ENCODE measurements at places on chromosomes 13 and 19. TPM values are rescaled to one million over a fixed set of nuclear protein-coding genes. Genes with fewer than 3 reads are reported as not detected.

GRCh38 chr13:26198116-26198515, 24.0 kb downstream of the RNF6 start:
- DNase-seq: no peak

- no peak for DNase-seq
Measured at GRCh38 chr19:28184997-28185396, 1028.0 kb downstream of the UQCRFS1 start.

DNA sequence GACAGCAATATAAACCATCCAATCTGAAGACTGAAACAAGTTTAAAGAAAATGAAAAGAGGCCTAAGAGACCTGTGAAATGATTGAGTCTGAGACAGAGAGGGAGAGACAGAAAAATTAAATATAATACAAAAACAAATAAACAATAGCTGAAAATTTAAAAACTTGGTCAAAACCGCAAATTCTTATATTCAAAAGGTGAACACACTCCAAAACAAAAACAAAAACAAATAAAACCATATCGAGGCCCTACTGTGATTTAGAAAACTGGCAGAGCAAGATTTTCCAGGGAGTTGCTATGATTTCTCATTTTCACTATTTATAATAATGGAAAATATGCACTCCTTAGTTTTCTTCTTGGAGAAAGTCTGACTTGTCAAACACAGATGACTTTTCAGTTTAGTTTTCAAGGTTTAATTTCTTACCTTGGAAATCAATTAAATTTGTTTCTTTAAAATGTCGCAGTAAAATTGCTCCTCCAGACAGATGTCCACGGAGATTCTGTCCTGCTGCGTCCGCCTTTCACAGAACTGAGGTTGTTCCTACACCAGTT, 1420.3 kb downstream of the UQCRFS1 start:
- DNase-seq: no peak

FOXO1 gene
- polyA plus RNA-seq: 0.58 TPM

- no peak for DNase-seq
Measured at GRCh38 chr19:17435218-17435617, 13.2 kb downstream of the TMEM221 start.

GRCh38 chr13:103948426-103948825, 882.2 kb upstream of the SLC10A2 start:
- no peak for DNase-seq

DNA sequence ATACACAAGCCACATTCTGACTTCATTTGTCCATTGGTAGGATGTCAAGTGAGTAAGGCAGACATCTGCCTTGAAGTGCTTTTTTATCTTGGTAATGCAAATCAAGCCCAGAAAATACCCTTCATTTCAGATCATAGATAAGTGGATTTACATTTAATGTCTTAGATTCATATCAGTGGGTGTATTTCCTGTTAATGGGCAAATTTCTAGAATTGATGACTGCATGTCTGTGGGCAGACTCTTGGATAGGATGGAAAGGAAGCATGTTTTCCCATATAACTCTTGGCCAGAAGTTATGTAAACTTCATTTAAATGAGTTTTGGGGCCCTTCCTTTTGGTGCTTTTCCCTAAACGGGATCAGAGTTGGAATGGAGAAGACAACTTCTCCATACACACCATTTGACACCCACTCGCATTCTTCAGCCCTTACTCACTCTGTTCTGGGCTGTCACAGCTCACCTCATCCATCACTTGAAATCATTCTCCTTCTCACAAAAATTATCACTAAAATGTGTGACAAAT, 154.6 kb downstream of the FLT1 start:
- DNase-seq: no peak

KLF12 gene
- polyA plus RNA-seq: 0.94 TPM

- no peak for DNase-seq
Measured at GRCh38 chr19:14395710-14396336, 14.6 kb downstream of the ADGRE5 start.

GRCh38 chr13:29677627-29678026, 82.1 kb upstream of the SLC7A1 start:
- no peak for DNase-seq
